Activated CD4-positive, alpha-beta T cell treated with anti-CD3 and anti-CD28 coated beads, Interleukin-2, Interleukin-6, amounts not matched to agents 100 ng/mL and 50 ng/mL, durations not matched to agents 16 hours and 8 hours (primary cell): ENCODE measurements at places on chromosomes 11 and 22.

- DNase-seq = no peak
Measured at GRCh38 chr11:36228689-36229088, 60.5 kb downstream of the COMMD9 start.

DNA sequence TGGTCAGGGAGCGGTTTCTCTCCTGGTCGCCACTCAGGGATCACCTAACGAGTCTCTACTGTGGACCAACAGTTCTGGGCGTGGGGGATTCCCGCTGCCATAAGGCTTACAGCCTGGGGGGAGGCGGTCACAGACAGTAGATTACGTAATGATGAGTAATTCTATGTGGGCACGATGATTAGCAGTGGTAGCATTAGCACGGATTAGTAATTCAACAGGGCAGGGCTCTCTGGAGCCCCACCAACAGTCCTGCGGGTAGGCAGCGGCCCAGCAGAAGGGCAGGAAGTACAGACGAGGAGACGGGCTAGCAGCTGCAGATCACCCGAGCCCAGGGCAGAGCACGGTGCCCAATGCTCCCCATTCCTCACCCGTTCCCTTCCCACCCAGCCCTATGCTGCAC lies 3.6 kb downstream of the SHISAL1 start:
- no peak for DNase-seq

DNA sequence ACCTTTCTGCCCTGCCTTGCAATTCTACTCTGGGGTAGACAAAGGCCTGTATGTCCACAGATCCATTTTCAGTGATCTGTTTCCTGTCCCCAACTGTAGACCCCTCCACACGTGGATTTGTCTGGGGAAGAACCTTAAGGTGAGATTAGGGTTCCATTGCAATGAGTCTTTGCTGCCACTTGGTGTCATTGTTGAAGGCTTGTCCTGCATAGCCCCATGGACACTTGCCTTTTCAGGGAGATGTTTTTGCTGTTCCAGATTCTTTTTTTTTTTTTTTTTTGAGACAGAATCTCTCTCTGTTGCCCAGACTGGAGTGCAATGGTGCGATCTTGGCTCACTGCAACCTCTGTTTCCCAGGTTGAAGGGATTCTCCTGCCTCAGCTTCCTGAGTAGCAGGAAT lies 21.8 kb downstream of the SERPING1 start:
- DNase-seq = no peak

DNA sequence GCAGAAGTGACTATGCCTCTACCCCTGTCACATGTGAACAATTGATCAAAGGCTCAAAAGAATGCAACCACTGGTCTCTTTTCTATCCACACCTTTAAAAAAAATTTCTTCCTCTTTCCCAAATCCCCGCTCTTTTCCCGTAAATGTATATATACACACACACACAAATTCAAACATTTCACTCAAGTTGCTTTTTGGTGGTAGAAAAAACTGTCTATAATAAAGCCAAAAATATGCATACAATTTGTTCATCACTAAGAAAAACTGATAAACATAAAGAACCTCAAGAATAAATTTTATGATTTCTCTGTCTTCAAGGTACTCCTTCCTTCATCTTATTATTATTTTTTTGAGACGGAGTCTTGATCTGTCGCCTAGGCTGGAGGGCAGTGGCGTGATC lies 5.6 kb downstream of the SMC1B start:
- DNase-seq = no peak

- DNase-seq = no peak
Measured at GRCh38 chr11:73750228-73750627, 10.6 kb downstream of the RAB6A start.

DNA sequence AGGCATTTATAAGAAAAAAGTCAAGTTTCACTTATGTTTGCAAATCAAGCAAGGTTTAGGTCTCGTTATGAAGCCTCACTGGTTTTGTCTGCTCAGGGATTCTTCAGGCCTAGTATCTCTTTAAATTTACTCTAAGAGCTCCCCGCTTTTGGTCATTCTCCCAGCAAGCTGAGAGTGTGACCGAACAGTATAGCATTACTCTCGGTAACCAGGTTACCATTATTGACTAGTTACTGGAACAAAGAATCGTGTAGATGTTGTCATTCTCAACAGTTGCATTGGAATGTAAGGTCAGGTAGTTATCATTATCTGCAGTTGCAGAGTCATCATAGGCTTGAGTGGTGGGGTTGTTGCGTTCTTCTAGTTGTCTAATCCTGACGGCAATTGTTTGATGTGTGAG lies 9.8 kb upstream of the USP2 start:
- DNase-seq = no peak

DNA sequence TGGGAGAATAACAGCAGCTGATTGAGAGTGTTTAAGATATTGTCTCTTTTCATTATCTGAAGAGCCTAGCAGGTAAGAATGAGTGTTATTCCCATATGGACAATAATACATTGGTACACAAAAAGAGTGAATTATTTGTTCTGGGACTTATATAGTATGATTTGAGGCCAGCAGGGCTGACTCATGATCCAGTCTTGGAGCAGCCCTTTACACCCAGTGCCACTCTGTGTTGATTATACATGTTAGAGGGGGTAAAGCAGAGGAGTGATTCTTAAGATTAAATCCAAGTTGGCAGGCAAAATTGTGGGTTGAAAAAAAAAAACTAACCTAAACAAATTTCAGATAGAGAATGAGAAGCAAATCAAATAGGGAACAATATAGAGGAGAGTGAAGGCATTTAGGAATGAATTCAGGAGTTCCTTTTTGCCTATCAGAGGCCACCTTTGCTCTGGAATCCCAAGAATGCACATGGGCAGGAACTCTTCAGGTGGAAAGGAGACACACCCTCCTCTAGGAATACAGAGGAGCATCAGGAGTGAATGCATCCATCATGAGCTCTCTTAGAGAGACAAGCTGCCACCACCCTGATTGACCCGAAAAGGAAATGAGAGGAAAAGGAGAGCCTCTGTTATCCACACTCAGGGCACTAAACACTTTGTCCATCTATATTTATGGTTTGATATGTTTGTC lies 19.2 kb upstream of the MRGPRX1 start:
- DNase-seq = no peak

DNA sequence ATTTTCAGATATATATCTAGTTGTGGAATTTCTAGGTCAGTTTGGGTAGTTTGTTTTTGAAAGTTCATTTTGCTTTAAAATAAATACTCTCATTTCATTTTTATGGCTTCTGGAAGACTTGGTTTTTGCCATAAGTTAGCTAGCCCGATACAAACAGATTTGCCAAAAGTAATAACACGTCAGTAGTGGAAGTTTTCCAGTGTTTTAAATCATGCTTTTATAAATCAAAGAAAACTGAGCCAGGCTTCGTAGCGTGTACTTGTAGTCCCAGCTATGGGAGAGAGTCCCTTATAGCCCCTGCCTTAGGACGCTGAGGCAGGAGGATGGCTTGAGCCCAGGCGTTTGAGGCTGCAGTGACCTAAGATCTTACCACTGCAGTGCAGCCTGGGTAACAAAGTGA lies 21.7 kb upstream of the MICALL1 start:
- no peak for DNase-seq

DNA sequence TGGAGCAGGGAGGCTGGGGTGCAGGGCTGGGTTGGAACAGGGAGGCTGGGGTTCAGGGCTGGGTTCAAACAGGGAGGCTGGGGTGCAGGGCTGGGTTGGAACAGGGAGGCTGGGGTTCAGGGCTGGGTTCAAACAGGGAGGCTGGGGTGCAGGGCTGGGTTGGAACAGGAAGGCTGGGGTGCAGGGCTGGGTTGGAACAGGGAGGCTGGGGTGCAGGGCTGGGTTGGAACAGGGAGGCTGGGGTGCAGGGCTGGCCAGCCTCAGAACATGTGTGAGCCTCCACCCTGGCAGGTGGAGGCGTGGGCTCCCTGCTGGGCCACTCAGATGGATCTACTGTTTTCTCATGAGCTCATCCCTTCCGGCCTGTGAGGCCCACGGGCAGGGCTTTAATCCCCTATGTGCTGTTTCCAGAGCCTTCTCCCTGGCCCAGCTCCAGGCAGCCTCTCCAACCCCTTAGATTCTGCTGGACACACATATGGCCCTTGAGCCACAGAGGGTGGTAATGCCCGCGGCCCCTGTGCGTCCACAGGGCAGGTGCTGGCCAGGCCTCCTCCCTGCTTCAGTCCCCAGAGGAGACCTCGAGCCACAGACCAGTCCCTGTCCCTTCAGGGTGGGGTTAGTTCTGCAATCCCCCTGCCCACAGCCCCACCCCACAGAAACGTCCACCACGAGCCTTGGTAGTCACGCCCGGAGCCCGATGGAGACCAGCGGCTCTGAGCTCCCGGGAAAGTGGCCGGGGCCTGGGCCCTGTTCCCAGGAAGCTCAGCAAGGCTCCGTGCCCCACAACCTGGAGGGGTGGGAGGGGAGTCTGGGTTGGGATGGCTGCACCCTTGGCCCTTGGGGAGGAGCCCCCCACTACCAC lies 197.9 kb downstream of the BRD1 start:
- no peak for DNase-seq

DNA sequence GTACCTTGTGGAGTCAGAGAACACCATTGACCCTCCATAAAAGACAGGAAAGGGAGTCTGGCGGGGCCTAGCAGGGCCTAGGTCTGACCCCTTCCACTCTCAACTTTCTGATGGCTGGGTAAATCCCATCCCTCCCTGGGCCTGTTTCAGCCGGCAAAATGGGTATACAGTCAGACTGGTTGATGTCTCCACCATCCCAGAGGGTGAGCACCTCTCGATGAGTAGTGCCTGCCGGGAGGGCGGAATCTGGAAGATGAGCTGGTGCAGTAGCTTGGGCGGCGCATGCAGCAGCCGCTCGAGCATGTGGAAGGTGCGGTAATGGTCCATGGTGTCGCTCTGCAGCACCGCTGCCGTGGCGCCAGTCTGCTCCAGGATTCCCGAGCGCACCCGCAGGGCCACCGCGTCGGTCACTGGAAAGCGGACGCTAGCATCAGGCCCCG lies 528 bp downstream of the FIBP start:
- no peak for DNase-seq

DNA sequence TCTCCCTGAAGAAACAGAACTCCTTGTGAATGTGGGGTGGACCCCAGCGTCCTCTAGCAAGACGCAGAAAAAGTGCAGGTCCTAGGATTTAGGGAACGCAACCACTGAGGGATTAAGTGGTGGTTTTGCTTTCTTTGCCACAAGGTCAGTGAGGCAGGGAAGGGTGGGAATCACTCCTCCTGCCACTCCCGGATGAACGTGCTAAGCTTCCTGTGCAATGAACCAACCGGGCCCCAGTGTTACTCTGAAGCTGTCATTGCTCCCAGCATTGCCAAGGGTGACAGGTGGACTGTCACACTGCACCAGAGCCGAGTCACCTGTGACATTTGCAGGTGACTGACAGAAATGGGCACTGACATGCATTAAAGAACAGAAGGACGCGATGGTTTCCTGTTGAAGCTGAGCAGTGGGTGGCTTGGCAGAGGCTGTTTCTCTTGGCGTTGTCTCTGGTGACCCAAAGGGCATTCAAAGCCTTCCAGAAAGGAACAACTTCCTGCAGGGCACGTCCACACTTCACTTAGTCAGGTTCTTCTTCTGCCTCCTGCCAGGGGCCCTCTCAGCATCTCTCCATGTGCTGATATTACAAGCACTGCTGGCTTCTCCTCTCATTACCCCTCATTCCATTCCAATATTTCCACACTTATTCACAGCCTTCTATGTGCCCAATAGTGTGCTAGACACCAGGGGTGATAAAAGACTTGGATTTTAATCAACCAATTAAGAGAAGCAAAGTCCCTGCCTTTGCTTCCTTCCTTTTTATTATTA lies 9.7 kb downstream of the KIRREL3 start:
- DNase-seq = no peak

DNA sequence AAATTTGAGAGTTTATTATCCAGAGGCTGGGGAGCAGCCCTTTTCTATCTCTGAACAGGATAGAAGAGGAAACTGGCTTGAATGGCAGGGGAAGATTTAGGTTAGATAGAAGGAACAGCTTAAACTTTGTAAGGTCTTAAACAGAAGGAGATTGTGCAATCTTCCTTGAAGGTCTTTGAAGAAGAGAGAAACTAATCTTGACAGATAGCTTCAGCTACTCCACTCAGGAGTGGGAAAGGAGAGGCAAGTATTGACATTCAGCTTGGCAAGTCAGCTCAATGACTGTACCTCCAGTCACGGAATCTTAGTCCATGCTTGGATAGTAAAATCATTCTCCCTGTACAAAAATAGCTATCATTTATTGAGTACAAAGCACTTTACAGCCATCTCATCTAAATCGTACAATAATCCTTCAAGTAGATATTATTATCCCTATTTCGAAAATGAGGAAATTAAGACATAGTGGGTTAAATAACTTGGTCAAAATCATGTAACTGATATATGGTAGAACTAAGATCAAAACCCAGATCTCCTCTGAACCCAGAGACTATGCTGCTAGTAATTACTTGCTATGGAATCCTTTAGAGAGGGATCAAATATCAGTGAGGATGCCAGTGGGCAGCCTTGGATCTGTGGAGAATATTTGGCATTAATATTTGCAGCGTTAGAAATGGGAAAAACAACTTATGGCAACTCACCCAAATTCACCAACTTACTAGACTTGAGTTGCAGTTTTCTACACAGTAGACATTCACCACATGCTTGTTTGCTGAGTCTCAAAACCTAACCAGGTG lies 14.6 kb downstream of the C11orf97 start:
- no peak for DNase-seq

GRCh38 chr11:96260067-96260511 lies 82.9 kb downstream of the MAML2 start:
- no peak for DNase-seq

- DNase-seq = no peak
Measured at GRCh38 chr22:40509401-40510134, 127.0 kb downstream of the MRTFA start.

- DNase-seq = no peak
Measured at GRCh38 chr11:68016161-68016903, 6.2 kb downstream of the ALDH3B1 start.

- DNase-seq = no peak
Measured at GRCh38 chr22:46866591-46866990, 104.1 kb downstream of the TBC1D22A start.

- DNase-seq = peak; percentile 57
Measured at GRCh38 chr11:83583757-83584366, 297.7 kb upstream of the CCDC90B start.

- no peak for DNase-seq
Measured at GRCh38 chr22:34975721-34976120, 90.2 kb upstream of the ISX start.

DNA sequence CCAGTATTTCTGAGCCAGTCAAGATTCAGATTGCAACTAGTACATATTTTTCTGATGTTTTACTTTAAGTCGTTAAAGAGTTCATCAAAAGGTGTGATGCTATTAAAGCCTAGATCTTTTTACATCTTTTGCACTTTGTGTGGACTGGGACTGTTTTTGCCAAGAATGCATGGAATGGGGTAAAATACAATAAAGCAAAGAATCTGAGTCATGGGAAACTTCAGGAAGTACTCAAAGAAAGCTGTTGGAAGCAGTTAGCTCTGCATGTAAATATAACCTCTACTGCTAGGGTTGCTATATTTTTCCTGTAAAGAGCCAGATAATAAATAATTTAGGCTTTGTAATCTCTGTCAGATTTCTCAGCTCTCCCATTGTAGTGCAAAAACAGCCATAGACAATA lies 20.9 kb downstream of the ATXN10 start:
- DNase-seq = no peak

- DNase-seq = no peak
Measured at GRCh38 chr11:69167916-69168691, 12.4 kb downstream of the SMIM38 start.

GRCh38 chr11:94623120-94623735 lies 56.1 kb downstream of the PIWIL4 start:
- peak; percentile 60 for DNase-seq

- DNase-seq = no peak
Measured at GRCh38 chr11:17209939-17210245, 2.1 kb upstream of the PIK3C2A start.
